ENCODE measurements at places on chromosomes 1 and 21.

DNA sequence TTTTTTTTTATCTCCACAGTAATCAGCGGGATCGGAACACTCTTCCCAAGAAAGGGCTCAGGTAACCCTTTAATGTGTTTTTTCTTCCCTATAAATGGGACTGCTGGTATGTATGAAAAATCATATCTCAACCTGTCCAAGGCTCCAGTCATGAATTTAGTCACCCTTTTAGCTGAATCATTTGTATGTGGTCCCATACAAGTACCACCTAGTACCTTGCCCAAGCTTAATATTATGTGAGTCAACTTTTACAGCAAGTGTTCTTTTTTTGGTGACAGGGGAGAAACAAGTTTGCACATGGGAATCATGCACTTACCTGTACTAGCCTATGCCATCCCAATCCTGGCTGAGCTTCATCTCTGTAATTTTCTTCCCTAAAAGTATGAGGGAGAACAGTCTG, 43.7 kb upstream of the IPO9 start:
- no peak for DNase-seq

DNA sequence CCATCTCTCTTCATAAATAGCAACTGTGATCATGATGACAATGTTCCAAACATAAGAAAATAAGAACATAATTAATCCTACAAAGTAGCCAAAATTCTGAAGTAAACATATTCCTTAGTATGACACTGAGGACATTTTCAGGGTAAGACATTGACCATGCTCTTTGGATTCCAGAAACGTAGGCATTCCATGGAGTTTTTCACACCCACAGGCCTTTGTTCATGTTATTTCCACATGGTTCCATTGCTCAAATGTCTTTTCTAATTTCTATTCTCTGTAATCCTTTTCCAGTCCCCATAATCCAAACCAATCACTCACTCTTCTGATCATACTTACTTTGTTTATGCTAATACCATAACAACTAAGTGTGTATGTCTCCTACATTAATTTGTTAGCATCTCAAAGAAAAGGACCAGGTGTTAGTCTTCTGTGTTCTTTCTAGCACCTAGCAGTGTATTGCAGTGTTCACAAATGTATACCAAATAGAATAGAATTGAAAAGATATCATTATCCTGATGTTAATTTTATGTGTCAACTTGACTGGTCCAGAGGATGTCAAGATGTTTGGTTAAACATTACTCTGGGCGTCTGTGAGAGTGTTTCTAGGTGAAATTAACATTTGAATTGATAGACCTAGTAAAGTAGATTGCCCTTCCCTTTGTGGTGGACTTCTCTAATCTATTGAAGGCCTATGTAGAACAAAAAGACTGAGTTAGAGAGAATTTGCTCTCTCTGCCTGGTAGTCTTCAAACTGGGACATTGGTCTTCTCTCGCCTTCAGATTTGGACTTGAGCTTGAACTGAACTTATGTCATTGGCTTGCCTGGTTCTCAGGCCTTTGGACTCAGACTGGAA, 516.6 kb downstream of the PTPRC start:
- DNase-seq = no peak

- DNase-seq = no peak
Observed at GRCh38 chr1:74396933-74397332, 115.5 kb downstream of the LRRC53 start.

- no peak for DNase-seq
Observed at GRCh38 chr1:246947255-246947654, 15.5 kb upstream of the AHCTF1 start.

- no peak for DNase-seq
Observed at GRCh38 chr1:229482511-229482910, 25.6 kb downstream of the NUP133 start.
